SHP77 (cell line): ENCODE measurements at places on chromosomes 11 and 22.

DNA sequence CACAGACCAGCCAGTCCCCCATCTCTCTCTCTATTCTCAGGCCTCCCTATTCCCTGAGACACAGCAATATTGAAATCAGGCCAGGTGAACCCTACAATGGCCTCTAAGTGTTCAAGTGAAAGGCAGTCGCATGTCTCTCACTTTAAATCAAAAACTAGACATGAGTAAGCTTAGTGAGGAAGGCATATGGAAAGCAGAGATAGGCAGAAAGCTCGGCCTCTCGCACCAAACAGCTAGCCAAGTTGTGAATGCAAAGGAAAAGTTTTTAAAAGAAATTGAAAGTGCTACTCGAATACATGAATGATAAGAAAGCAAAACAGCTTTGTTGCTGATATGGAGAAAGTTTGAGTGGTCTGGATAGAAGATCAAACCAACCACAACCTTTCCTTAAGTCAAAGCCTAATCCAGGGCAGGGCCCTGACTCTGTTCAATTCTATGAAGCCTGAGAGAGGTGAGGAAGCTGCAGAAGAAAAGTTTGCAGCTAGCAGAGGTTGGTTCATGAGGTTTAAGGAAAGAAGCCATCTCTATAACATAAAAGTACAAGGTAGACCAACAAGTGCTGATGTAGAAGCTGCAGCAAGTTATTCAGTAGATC, 19.8 kb upstream of the MPZL2 start:
- DNase-seq: no peak

- DNase-seq: no peak
These were observed 185.8 kb upstream of the POU2AF2 start for GRCh38 chr11:111059726-111060125.

DNA sequence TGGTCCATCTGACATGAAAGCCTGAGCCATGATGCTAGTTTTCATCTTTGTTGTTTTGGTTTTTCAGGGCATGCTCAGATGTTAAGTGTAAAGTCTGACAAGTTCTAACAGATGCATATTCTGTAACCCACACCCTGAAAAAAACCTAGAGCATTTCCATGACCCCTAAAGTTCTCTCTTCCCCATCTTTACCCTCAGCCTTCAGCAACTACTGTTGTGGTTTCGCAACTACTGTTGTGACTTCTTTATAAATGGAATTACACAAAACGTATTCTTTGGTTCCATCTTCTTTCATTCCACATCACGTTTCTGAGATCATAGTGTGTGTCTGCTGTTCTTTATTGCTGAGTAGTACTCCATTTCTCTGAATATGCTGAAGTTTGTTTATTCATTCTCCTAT, 65.1 kb upstream of the LDLRAD3 start:
- DNase-seq: no peak

- DNase-seq: no peak
These were observed 53.3 kb downstream of the TPBGL start for GRCh38 chr11:75293903-75294302.

- no peak for DNase-seq
These were observed 65.5 kb downstream of the C11orf91 start for GRCh38 chr11:33635161-33635560.

GRCh38 chr11:9962722-9963121, 298.8 kb downstream of the SWAP70 start:
- DNase-seq: no peak

DNA sequence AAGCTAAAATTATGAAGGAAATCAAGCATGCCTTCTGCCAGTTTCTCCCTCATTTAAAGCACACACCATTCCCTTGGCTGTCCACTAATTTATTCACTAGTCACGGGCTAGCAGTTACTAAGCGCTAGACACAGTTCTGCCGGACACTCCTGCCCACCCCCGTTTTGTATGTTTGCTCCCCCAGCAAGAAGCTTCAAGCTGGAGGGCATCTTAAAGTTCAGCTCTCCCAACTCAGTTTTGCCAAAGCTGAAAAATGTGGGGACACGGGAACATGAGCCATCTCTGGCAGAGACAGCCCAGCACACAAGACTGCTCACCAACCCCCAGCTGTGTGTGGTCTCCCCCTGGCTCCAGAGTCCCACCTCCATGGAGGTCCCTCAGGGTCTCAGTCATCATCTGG, 263.6 kb downstream of the BRD1 start:
- no peak for DNase-seq

GRCh38 chr11:13781153-13781552, 112.7 kb downstream of the FAR1 start:
- DNase-seq: peak; percentile 15

GRCh38 chr22:19599626-19600243, 75.5 kb upstream of the CLDN5 start:
- no peak for DNase-seq

DNA sequence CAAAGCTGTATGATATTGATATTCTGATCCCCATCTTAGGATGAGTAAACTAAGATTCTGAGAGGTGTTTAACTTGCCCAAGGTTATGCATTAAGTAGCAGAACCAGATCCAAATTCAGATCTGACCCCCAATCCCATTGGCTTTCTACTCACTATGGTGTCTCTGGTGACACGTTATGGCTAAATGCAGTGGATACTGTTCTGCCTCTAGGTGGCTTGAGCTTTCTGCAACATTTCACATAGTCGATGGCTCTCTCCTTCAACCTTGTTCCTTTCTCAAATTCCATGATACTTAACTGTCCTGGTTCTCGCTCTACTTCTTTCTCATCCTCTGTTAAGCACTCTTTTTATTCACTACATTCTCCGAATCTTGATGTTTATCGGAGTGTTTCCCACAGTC, 9.4 kb downstream of the C11orf97 start:
- DNase-seq: no peak

DNA sequence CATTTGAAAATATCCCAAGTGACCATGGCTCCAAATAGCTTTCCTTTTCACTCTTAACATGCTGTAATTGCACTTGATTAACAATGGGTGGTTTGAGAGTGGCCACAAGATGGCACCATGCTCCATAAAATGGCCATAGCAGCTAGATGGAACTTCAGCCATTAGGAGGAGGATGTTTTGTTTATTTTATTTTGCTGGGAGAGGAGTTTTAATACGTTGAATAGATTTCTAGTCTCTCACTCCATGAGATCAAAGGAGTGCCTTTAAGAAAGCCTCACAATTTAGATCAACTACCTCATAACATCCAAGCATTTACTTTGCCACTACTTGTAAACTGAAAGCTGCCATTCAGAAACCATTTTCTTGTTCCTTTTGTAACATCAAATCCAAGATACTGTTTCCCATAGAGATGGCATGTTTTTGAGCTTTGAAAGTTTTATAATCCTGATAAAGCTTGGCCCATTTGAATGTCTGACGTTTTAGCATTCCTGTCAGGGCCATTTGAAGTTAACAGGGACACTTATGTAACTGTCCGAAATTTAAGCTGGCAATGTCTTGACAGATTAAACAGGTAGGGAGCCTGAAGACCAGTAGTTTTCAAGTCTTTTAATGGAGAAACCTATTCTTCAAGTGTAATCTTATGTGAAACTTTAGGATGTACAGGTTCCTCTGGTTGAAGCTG, 4.7 kb downstream of the FEN1 start:
- DNase-seq: peak; percentile 73

- no peak for DNase-seq
These were observed 24.8 kb downstream of the AMOTL1 start for GRCh38 chr11:94793002-94793401.

DNA sequence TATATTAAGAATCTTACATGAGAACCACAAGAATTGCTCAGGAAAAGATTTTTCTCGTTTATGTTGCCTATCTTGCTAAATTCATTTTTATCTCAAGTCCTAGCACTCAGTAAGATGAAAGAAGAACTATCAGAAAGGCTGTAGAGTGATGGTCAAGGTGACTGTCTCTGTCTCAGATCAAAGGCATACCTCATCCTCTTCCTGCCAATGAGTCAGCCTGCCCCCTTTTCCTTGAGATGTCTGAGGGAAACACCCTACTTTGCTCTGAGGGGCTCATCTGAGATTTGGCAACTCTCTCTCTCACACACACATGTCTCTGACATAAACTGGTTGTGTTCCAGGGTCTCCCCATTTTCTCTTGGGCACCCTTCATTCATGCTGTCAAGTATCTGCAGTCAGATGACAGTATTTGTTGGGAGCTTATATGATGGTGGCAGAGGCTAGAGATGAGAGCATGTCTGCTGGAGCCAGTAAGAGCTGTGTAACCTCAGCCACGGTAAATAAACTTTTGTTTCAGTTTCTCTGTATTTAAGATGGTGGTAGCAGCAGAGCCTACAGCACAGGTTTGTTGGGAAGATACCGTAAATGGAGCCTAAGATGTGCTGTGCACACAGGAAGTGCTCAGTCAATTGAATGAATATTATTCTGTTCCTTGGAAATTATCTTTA, 1.6 kb downstream of the MMP27 start:
- no peak for DNase-seq

DNA sequence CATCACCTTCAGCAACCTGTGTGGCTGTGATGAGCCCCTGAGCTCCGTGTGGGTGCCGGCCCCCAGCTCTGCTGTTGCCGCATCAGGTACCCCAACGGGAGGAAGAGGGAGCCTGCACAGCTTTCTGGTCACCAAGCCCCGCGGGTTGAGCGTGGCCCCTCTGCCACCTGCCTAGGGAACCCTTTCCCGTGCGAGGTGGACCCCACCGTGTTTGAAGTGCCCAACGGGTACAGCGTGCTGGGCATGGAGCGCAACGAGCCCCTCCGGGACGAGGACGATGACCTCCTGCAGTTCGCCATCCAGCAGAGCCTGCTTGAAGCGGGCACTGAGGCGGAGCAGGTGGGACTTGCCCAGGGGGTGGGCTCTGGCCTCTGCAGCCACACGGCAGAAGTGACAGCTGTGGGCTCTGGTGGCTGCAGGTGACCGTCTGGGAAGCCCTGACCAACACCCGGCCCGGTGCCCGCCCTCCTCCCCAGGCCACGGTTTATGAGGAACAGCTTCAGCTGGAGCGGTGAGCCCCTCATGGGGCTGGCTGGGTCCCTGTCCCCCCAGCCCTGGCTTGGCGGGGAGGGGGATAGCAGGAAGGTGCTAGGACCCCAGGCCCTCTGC, 1.9 kb upstream of the SSH3 start:
- DNase-seq: no peak

DNA sequence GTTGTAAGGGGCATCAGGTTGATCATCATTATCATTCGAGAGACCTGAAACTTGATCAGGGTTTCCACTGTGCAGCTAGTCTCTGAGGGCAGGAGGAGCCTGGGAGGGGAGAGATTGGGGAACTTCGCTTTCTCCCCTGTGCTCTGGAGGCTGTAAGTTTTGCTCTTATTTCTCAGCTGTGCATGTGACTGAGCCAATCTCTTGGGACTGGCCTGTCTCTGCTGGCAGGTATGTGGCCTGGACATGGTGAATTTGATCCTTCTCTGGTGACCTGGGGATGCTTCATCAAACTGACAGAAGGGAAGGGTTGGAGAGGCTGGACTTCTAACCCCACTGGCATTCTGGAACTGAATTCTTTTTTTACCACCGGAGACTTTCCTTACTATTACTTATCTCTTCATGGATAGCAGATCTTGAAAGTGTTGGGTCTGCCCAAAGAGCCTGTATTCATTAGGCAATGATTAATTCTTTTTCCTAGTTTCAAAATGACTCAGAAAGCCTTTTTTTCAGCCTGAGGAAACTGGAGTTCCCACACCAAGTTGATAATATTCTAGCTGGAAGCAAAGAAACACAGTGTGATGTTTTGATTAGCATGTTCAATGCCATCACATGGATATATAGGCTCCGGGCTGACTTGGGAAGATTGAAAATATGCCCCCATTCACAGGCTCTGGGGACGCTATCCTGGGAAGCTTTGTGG, 36.5 kb downstream of the TSPAN18 start:
- no peak for DNase-seq

DNA sequence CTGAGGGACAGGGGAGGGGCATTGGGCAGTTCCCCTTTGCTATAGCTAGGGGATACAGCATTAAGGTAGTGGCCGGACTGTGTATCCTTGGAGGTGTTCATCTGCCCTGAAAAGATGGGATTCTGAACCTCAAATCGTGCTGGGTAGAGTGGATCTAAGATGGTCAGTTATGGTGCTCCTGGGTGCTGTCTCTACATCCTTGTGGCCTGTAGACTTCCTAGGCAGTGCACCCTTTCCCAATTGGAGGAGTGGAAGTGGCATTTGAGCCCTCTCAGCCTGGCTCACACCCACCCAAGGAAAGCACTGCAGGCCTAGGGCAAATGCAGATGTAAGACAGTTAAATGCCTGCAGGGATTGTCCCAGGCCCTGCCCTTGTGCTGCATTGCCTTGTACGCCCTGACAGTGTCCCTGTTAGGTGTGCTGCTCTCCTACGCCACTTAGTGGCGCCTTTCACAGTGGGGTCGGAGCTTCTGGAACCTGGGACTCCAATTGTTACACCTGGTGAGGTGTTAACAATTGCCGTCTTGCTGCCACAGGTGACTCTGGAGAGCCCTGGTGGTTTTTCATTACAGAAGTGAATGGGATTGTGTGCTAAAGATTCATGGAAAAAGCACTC, 35.0 kb downstream of the PPFIBP2 start:
- peak; percentile 1 for DNase-seq

- DNase-seq: no peak
These were observed 18.4 kb upstream of the NNMT start for GRCh38 chr11:114277637-114278341.

GRCh38 chr11:55970935-55971334, 1.2 kb upstream of the OR10AG1 start:
- DNase-seq: no peak

- no peak for DNase-seq
These were observed 120.1 kb downstream of the ENTHD1 start for GRCh38 chr22:39773503-39773902.

- DNase-seq: no peak
These were observed 139.5 kb upstream of the TBCEL start for GRCh38 chr11:120884154-120885020.

- no peak for DNase-seq
These were observed 42.9 kb downstream of the IGF2 start for GRCh38 chr11:2096011-2096918.

DNA sequence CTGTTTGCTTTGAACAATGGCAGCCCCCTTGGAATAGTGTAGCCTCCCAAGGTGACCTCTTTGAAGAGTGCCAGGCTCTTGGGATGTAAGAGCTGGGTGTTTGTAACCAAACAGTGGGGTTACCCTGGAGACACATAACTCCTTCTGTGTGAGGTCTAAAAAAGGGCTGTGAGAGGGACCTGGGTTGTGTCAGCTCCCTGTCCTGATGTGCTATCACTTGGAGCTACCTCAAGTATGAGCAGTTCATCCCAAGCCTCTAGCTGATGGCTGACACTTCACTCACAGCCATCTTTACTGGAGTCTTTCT, 40.2 kb downstream of the TSPAN18 start:
- no peak for DNase-seq

- DNase-seq: peak; percentile 78
These were observed 9.1 kb downstream of the FLRT1 start for GRCh38 chr11:64044730-64045393.

DNA sequence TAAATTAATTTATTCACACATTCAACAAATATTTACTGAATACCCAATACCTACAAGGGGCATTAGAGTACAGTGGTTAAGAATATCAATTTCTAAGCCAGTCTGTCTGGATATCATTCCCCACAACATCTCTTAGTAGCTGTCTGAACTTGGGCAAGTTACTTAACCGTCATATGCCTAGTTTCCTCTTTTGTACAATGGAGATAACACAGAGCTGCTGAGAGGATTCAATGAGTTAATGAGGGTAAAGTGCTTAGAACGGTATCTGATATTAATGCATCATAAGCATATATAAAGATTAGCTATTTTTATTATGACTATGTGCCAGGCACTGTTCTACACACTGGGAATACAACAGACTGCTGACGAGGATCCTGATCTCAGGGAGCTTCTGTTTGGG, 116.4 kb downstream of the APOL5 start:
- DNase-seq: no peak

- no peak for DNase-seq
These were observed at the start of gene SPI1 for GRCh38 chr11:47378010-47378835. TSS of gene SPI1 (minus strand) at chr11:47378547. CDS start at chr11:47378353, 194 bp downstream.

- DNase-seq: peak; percentile 36
These were observed 17.0 kb upstream of the KCNJ11 start for GRCh38 chr11:17405232-17406005.
